MM.1S (cell line): ENCODE measurements at places on chromosomes 11 and 22.

DNA sequence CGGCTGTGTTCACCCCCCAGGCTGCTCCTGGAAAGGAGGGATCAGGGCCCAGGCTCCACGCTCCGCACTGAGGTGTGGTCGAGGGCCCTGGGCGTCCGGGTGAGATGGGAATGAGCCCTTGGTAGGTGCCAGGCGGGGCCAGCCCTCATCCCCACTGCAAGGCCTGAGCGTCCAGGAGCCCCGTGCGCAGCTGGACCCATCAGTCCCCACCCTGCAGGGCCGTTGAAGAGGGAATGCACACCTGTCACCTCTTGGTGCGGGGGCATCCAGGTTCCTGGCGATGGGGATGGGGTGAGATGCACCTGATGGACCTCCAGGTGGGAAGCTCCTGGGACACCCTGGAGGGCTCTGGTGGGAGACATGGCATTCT lies 72.2 kb downstream of the KCNQ1 start:
- H3K27me3 ChIP-seq: no peaks in the 10 kb centered on the region
- H3K27ac ChIP-seq: no peak overlapping the region
- DNase-seq: no peak
- no peak overlapping the region for H3K4me3 ChIP-seq

- H3K27me3 ChIP-seq: no peaks in the 10 kb centered on the region; the same call in 1 of the 2 replicates
- H3K36me3 ChIP-seq: no peaks in the 10 kb centered on the region
- H3K4me1 ChIP-seq: 0 out of 2 replicates have a peak, but pooled peaks cover 3% of the 10 kb centered on the region
- no peak for DNase-seq
- H3K4me3 ChIP-seq: no peak overlapping the region
These were observed 11.4 kb downstream of the OMP start for GRCh38 chr11:77114089-77114463.

- no peak overlapping the region for H3K27ac ChIP-seq
- H3K36me3 ChIP-seq: no peaks in the 10 kb centered on the region
- no peak overlapping the region for H3K4me3 ChIP-seq
- DNase-seq: no peak
- H3K27me3 ChIP-seq: no peaks in the 10 kb centered on the region
These were observed 175.2 kb downstream of the TMEM135 start for GRCh38 chr11:87212891-87213290.

- DNase-seq: no peak
- no peaks in the 10 kb centered on the region for H3K36me3 ChIP-seq
- no peaks in the 10 kb centered on the region for H3K27me3 ChIP-seq
These were observed 49.1 kb downstream of the EMSY start for GRCh38 chr11:76493626-76494539.

DNA sequence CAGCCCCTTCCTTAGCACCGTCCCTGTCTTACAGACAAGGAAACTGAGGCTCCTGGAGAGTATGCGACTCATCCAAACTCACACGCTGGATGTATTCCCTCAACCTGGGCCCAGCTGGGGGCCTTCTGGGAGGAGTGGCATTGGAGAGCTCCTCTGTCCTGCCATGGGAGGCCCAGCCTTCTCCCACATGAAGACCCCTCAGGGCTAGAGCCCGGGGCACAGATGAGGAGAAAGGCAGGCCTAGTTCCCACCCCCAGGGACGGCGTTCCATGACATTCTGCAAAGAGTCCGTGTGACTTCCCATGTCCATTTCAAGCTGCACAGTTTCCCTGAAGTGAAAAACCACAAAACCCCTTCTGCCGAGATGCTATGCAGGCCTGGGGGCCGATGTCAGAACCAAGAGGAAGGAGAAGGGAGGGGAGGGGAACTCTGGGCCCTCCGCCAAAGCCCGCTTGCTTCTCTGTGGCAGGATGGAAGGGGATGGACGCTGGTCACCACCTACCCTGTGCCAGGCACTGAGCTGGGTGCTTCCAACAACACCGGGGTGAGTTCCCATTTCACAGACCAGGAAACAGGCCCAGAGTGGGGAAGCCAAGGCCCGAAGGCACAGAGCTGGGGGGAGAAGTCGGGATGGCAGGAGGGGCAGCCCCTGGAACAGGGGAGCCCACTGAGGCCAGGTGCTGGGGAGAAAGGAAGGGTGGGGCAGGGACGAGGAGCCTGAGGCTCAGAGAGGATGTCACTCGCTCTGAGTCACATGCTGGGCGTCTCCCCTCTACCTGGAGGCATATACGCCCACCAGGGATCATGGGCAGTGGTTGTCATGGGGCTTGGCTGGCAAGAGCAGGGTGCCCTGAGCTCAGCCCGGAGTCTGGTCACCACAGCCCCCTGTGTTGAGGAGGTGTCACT lies 15.7 kb downstream of the RAC2 start:
- H3K36me3 ChIP-seq: peaks cover 24% of the 10 kb centered on the region
- no peaks in the 10 kb centered on the region for H3K27me3 ChIP-seq
- peaks cover 74% of the 10 kb centered on the region for H3K4me1 ChIP-seq

DNA sequence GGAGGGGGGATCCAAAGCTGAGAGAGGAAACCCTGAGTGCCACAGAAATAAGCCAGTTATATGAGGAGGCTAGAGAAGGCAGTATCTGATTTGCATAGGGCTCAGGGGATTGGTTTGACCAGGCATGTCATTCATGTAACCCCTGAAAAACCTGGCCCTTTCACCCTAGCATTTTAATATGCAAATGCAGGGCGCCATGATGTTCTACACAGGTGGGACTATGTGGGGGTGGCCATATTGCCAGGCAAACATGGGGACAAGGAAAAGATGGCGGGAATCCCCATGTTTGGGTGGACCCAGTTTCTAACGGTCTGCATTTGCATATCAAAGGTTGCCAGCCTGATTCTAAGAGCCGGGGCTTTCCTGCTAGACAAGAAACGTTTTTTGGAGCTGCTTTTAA lies 27.2 kb downstream of the CSF2RB start:
- H3K36me3 ChIP-seq: no peaks in the 10 kb centered on the region
- no peaks in the 10 kb centered on the region for H3K27me3 ChIP-seq
- peaks cover 19% of the 10 kb centered on the region for H3K4me1 ChIP-seq
- H3K4me3 ChIP-seq: peak overlapping the region; percentile 34

GRCh38 chr11:122765487-122766131 lies 72.7 kb upstream of the CRTAM start:
- no peaks in the 10 kb centered on the region for H3K4me1 ChIP-seq
- no peaks in the 10 kb centered on the region for H3K36me3 ChIP-seq
- no peak overlapping the region for H3K4me3 ChIP-seq
- H3K27me3 ChIP-seq: no peaks in the 10 kb centered on the region
- no peak overlapping the region for H3K27ac ChIP-seq

DNA sequence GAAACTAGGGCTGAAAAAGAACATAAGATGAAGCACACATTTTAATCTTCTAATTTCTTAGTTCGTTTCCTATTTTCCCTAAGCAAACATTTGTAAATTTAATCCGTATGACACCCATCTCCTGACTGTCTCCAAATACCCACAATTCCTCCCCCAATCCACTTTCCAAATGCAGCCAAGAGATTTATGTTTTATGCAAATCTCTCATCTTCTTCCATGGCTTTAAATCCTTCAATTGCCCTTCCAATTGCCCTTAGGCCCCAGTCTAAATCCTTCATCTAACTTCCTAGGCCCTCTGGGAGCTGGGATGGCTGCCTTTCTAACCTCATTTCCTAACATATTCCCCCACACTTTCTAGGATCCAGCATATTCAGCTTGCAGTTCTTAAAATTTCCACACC lies 18.0 kb upstream of the POU2AF1 start:
- no peak overlapping the region for H3K4me3 ChIP-seq
- no peak for DNase-seq
- H3K4me1 ChIP-seq: peaks cover 3% of the 10 kb centered on the region; the same call in 1 of the 2 replicates
- H3K36me3 ChIP-seq: no peaks in the 10 kb centered on the region
- H3K27me3 ChIP-seq: no peaks in the 10 kb centered on the region

DNA sequence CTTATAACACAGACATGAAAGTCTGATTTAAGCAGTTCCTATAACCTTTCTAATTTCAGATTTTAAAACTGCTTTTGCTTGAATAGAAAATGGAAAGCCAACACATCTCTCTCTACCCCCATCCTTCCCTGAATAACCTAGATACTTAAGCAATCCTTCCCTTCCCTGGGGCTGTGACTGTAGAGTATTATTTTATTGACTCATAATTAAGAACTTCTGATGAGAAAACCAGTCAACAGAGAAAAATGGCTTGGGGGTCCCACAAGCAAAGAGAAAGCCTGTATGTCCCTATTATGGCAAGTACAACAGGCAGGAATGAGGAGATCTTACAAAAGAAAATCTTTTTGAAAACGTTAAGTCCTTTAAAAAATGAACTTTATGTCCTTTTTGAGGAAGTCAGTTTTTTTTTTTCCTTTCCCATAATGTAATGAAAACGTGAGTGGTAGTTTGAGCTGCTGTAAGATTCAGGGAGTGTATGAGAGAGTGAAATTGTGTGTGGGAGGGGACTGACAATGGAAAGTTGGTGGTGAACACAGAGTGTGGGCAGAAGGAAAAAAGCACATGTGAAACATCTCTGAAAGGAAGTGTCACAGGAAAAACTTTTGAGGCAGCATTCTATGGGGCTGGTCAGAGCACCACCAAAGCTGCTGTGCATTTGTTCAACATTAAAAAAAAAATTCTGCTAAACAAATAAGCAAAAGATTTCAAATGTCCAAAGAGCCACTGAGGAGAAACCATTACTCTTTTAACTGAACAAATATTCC lies 154.6 kb downstream of the MAML2 start:
- H3K4me3 ChIP-seq: no peak overlapping the region
- peaks cover 55% of the 10 kb centered on the region for H3K4me1 ChIP-seq
- no peaks in the 10 kb centered on the region for H3K36me3 ChIP-seq
- H3K27ac ChIP-seq: 0 out of 2 replicates have a peak overlapping the region, but pooled peaks have one; percentile 3
- peak; percentile 43 for DNase-seq
- no peaks in the 10 kb centered on the region for H3K27me3 ChIP-seq

DNA sequence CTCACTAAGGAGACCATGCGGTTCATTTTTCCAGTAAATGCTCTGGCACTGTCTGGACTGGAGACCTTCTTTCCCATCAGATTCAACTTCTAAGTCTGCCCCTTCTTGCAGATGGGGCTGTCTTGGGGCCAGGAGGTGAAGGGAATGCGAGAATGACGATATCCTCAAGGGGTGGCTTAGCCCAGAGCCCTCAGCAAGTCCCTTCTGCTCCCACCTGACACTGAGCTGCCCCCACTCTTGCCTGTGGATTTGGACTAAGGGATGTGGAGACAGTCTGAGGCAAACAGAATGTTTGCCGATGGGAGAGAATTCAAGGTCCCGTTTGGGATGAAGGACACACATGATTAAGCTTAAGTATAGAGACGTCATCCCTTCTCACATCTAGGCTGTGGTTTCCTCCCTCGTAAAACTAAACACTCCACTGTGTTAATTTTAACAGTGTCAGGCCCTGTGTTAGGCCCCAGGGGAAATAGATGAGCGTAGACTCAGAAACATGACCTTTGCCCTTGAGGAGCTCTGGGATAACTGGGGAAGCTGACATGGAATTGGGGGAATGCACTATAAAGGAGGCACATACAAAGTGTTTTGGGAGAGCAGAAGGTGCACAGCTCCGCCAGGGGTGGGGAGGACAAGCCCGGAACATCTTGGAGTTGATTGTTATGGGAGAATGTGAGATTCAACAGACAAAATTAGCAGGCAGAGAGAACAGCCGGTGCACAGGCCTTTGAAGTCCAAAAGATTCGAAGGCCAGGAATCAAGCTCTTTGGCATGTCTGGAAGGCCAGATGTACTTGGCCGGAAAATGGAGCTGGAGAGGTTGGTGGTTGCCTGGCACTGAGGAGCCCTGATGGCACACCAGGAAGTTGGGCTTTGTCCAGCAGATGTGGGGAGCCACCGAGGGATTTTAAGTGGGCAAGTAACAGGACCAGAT lies 71.6 kb downstream of the ST3GAL4 start:
- H3K36me3 ChIP-seq: no peaks in the 10 kb centered on the region
- no peaks in the 10 kb centered on the region for H3K4me1 ChIP-seq
- H3K27me3 ChIP-seq: peaks cover 10% of the 10 kb centered on the region; the same call in 1 of the 2 replicates
- H3K27ac ChIP-seq: no peak overlapping the region
- DNase-seq: no peak
- H3K4me3 ChIP-seq: no peak overlapping the region

GRCh38 chr11:62501432-62501891 lies 45.1 kb downstream of the AHNAK start:
- no peaks in the 10 kb centered on the region for H3K27me3 ChIP-seq
- no peak overlapping the region for H3K4me3 ChIP-seq
- no peaks in the 10 kb centered on the region for H3K36me3 ChIP-seq
- no peak overlapping the region for H3K27ac ChIP-seq
- no peak for DNase-seq
- no peaks in the 10 kb centered on the region for H3K4me1 ChIP-seq

DNA sequence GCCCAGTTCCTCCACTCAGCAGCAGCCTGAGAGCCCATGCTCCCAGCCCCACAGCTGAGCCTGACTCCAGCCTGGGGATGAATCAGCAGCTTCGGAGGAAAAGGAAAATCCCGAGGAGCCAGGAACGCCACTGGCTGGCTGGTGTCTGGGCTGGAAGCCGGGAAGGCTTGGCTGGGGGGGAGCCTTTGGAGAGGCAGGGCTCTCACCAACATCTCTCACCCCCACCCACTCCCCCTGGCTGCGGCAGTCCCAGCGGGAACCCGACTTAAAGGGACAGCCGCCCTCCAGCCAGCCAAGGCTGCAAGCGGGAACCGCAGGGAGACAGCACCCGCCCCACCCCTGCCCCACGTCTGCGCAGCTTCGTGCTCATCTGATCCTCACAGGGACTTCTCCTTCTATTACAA lies 28.4 kb downstream of the KIAA0930 start:
- DNase-seq: no peak
- H3K4me3 ChIP-seq: no peak overlapping the region
- H3K36me3 ChIP-seq: no peaks in the 10 kb centered on the region
- no peak overlapping the region for H3K27ac ChIP-seq
- no peaks in the 10 kb centered on the region for H3K27me3 ChIP-seq

DNA sequence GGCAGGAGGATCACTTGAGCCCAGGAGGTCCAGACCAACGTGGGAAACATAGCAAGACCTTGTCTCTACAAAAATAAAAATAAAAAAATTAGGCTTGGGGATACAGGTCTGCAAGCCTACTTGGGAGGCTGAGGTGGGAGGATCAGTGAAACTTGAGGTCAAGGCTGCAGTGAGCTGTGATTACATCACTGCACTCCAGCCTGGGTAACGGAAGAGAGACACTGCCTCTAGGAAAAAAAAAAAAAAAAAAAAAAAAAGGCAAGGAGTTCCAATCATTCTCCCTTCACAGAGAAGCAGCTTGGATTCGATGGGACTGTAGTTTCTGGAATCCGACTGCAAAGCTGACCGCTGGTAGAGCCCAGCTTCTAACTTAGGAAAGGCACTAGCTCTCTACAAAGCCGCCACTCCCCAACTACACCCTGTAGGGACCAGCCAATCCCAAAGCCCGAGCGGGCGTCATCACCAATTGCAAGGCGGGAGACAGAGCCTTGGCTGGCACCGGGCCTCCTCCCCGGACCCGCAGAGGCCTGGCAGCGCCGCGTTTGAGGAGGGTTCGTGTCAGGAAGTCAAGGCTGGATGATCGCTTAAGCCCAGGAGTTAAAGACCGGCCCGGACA lies 716 bp upstream of the DDB2 start:
- peak overlapping the region; percentile 77 for H3K4me3 ChIP-seq
- peaks cover 9% of the 10 kb centered on the region for H3K4me1 ChIP-seq
- H3K27ac ChIP-seq: peak overlapping the region; percentile 90; the same call in 1 of the 2 replicates
- H3K36me3 ChIP-seq: no peaks in the 10 kb centered on the region
- no peaks in the 10 kb centered on the region for H3K27me3 ChIP-seq

- H3K27ac ChIP-seq: no peak overlapping the region
- H3K27me3 ChIP-seq: peaks cover 77% of the 10 kb centered on the region
- no peaks in the 10 kb centered on the region for H3K36me3 ChIP-seq
- H3K4me1 ChIP-seq: no peaks in the 10 kb centered on the region
These were observed 35.4 kb upstream of the BRSK2 start for GRCh38 chr11:1354125-1354938.
